ENCODE measurements at places on chromosomes 7 and 10.

GRCh38 chr10:103716206-103717160 is 138.9 kb downstream of the SH3PXD2A start:
- DNase-seq: no peak

- DNase-seq: peak; percentile 49
Observed at GRCh38 chr7:111089822-111090426, 1.0 kb upstream of the LRRN3 start.

DNA sequence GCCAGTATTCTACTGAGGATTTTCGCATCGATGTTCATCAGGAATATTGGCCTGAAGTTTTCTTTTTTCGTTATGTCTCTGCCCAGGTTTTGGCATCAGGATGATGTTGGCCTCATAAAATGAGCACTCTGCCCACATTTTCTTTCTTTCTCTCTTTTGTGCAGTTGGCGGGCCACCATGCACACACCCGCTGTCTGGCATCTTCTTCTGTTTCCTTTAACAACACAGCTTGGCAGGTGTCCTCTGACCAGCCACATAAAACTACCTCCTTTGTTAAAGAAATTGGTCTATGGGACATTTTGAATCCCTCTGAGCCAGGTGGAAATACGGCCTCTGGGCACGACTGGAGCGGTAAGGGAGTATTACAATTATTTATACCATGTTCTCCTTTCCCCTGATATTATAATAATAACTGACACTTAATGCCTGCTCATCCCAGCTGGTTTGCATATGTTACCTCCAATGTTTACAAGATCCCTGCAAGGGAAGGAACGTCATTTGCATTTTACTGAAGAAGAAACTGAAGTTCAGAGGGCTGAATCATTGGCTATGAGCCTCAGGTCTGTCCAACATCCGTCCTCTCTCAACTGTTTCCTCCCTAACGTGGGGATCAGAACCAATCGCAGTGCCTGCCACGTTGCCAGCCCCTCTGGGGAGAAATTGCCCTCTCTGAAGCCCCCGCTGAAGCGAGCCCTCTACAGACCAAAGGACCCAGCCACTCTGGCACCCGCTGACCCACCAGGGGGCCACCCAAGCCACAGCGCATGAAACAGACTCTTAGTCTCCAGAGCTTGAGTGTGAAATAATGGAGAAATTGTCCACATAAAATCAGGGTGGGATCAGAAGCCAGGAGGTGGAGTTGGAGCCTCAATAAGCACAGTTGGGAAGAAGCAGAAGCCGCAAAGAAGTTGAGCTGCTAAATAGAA is 125.0 kb upstream of the FOXK1 start:
- DNase-seq: no peak

- DNase-seq: no peak
Observed at GRCh38 chr10:49830016-49830415, 67.9 kb upstream of the OGDHL start.

- no peak for DNase-seq
Observed at GRCh38 chr7:111727905-111728634, 165.8 kb upstream of the IMMP2L start.

- no peak for DNase-seq
Observed at GRCh38 chr7:159329818-159330378, 185.2 kb upstream of the VIPR2 start.

DNA sequence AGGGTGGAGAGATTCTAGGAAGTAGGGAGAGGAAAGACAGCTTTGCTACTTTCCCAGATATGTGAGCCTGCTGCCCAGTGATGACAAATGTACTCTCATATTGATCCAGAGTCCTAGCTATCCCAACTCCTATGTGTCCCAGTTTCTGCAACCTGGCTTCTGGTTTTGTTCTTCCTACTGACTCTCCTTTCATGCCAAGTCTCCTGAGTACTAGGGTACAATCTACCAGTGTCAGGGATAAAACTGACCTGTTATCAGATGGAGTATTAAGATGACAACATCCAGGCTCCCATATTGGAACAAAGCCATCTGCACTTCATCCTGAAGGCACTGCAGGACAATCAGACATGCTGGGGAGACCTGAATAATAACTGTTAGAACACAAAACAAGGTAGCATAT is 233.7 kb upstream of the PHYHIPL start:
- no peak for DNase-seq

DNA sequence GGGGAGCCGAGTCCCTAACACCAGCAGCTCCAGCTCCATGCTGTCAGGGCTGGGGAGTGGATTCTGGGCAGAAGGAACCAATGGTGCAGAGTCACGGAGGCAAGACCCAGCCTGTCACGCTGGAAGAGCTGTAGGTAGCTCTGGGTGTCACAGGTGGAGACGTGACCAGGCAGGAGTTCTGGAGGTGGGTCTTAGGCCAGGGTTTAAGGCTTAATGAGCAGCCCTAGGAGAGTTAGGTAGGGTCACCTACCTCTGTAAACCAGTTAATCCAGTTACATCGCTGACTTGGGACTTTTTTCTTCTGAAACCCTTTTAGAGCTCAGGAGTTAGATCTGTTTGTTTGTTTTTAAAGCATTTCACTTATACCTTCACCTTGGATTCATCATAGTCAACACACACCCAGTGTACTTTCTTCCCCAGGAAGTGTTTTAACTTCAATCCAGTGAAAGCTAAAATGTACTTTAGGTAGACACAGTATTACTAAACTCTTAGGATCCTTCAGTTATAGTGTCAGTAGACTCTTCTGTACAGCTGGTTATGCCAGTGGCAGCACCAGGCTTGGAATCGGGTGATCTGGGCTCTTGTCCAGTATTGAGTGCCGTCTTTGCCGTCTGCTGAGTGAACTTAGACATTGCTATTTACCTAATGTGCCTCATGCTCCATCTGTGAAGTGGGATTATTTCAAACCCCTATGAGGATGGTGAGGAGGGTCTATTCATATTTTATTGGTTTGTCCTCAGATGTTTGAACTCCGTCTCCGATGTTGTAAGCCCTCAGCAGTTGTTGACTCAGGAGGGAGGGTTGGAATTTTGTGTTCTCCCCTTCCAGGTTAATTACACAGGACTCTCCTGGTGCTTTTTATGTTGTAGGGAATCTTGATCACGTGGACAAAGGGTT is 31.0 kb downstream of the TACR2 start:
- no peak for DNase-seq

- DNase-seq: no peak
Observed at GRCh38 chr10:103284170-103284569, 7.2 kb downstream of the INA start.

DNA sequence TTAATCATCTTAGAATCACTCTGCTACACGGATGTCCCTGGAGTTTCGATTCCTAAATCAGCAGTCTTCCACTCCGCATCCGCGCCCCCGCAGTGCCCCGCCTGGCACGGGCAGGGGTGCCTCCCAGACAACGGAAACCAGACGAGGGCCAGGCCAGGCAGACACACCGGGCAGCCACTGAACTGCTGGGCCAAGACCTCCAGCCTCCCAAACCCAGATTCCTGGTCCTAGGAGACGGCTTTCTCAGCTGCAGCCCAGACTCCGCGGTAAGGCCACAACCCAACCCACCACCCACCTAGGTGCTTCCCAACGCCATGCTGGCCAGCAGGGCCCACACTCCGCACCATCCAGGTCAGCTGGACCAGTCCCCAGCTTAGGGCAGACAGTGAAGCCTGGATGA is 33.2 kb downstream of the MAD1L1 start:
- no peak for DNase-seq

DNA sequence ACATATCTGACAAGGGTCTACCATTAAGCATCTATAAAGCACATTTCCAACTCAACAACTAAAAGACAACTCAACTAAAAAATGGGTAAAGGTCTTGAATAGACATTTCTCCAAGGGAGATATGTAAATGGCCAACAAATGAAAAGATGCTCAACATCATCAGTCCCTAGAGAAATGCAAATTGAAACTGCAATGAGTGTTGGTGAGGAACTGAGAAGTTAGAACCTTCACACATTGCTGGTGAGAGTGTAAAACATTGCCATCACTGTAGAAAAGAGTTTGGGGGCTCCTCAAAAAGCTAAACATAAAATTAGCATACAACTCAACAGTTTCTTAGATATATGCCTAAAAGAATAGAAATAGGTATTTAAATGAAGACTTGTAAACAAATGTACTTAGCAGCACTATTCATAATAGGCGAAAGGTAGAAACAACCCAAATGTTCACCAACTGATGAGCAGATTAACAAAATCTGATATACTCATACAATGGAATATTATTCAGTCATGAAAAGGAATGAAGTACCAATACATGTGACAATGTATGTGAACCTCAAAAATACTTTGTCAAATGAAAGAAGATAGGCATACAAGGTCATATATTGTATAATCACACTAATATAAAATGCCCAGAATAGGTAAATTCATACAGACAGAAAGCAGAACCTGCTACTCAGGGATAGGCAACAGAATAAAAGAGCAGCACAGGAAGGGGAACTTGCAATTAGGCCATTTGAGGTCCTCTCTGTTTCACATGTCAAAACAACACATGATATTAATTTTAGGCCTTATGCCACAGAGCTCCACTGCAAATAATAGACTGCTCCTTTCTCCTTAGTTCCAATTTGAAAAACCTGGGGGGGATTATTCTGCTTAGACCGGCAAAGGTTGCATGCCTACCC is 10.6 kb upstream of the LRRC72 start:
- DNase-seq: no peak

GRCh38 chr7:3482147-3482921 is 181.3 kb downstream of the SDK1 start:
- DNase-seq: peak; percentile 33

DNA sequence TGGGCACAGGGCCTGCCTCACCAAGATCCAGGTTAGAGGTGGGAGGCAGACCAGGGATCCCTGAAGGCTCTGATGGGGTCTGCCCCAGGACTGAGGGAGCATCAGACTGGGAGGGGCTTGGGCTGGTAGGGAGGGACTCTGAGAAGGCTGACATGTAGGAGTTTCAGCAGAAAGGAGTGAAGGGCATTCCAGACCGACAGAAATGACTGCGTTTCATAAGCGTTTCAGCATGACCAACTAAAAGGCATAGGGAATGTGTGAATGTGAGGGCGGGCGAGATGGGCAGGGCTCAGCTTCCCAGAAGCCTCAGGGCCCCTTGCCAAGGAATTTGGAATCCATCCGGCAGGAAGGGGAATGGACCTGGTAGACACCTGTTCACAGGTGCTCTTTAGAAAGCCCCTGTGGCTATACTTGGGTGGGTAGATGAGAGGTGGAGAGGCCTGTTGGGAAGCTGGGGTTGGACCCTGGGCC is 24.9 kb upstream of the SLC29A3 start:
- no peak for DNase-seq

DNA sequence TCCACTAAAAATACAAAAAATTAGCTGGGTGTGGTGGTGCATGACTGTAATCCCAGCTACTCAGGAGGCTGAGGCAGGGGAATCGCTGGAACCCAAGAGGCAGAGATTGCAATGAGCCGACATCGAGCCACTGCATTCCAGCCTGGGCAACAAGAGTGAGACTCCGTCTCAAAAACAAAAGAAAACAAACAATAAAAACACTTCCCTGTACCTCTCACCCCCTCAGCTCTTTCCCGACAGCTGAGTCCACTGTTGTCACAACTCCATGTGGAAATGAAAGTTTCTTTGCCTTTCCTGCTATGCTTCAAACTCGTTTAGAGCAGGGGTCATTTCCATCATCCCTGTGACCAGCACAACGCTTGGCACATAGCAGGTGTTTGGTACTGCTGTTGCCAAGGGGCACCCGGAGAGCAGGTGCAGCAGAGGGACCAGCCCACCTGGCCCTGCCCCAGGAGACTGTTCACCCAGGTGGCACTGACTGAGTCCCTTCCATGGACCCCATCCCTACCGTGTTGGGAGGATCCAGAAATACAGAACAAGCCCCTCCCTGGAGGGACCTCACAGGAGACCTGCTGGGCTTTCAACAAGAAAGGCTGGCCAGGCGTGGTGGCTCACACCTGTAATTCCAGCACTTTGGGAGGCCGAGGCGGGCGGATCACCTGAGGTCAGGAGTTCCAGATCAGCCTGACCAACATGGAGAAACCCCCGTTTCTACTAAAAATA is 4.9 kb downstream of the TMEM130 start:
- no peak for DNase-seq

All from fibroblast of skin of right biceps (primary cell).